ENCODE measurements at places on chromosomes 5 and 9. TPM values are rescaled to one million over a fixed set of nuclear protein-coding genes. Genes with fewer than 3 reads are reported as not detected.

DNA sequence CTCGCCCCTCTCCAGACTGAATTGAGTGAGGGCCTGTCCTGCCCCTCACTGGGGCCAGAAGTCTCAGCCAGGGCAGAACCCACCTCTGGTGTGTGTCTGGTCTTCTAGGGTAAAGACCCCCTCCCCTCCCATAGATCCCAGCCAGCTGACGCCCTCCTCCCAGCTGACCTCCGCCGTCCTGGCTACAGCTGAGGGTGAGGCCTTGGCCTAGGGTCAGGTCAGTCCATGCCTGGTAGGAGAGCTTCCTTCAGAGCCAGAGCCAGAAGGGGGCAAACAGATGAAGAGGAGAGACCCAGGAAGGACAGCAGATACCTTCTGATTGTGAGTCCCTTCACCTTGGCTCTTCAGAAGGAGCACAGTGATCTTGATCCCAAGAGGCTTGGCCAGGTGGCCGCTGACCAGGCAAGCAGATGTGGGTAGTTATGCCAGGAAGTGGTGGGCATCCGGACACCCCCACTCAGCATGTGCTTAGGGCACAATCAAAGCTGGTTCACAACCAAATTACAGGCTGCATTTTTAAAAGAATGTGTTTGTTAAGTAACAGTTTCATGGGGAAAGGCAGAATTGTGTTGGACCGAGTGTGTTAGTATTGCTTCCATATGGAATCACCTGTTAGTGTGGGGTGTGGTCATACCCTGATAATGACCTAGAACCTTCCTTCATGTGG lies 29.9 kb downstream of the JADE2 start:
- no peak for DNase-seq
- no peaks in the 10 kb centered on the region for H3K27me3 ChIP-seq
- H3K27ac ChIP-seq: peak overlapping the region; percentile 55

DNA sequence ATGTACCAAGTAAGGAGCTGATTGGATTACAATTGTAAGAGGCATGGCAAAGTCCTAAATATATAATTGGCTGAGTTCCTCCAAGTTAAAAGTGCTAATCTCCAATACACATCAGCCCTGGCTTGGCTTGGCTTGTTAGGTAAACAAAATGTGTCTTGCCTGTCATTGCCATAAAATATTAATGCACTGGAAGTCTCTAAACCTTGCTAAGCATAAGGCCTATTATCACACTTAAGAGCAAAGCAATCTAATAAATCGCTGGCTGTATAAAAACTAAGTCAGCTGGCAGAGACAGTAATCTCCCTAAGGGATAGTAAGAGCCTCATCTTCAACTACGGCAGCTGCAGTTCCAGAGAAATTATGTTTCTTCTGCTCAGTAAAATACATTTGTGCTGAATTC lies 418.6 kb upstream of the GRAMD2B start:
- H3K4me1 ChIP-seq: no peaks in the 10 kb centered on the region
- H3K4me3 ChIP-seq: no peak overlapping the region
- H3K27me3 ChIP-seq: no peaks in the 10 kb centered on the region
- DNase-seq: no peak

- no peaks in the 10 kb centered on the region for H3K27me3 ChIP-seq
- no peak for DNase-seq
- H3K27ac ChIP-seq: peak overlapping the region; percentile 13
- no peaks in the 10 kb centered on the region for H3K4me1 ChIP-seq
- no peaks in the 10 kb centered on the region for H3K36me3 ChIP-seq
- H3K4me3 ChIP-seq: no peak overlapping the region
Measured at GRCh38 chr9:37984672-37985611, 81.0 kb upstream of the SLC25A51 start.

DNA sequence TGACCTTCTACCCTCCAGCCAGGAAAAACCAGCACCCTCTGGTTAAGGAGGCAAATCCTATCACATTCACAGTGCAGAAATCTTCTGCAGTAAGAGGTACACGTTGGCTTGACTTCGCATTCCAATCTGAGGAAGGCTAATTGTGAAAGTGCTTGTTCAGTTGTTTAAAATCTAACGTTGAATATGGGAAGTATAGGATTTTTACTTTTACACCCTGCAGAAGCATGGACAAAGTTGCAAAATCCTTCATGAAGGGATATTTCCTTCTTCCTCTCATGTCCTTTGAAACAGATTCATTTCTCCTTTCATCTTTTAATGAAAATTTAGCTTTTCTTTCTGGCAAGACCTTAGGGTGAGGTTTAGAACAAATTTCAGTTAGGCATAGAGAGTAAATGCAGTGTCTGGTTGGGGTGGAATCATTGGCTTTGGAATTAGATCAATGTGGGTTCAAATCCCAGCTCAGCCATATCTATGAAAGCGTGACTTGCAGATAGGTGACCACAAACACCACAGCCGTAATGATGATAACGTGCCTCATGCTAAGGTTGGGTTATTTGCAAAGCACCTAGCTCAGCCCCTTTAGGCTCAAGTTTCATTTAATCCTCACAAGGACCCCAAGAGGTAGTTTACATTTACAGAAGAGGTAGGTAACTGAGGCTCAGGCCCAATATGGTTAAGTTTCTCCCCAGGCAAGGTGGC lies 42.2 kb upstream of the C5orf58 start:
- no peaks in the 10 kb centered on the region for H3K4me1 ChIP-seq
- H3K4me3 ChIP-seq: no peak overlapping the region
- DNase-seq: no peak
- no peaks in the 10 kb centered on the region for H3K36me3 ChIP-seq
- H3K27ac ChIP-seq: no peak overlapping the region

GRCh38 chr9:112050544-112051475 lies 124.3 kb downstream of the SUSD1 start:
- DNase-seq: no peak
- H3K36me3 ChIP-seq: no peaks in the 10 kb centered on the region
- no peak overlapping the region for H3K27ac ChIP-seq

GRCh38 chr5:181005791-181006190 lies 17.1 kb downstream of the BTNL3 start:
- no peaks in the 10 kb centered on the region for H3K27me3 ChIP-seq
- H3K4me1 ChIP-seq: no peaks in the 10 kb centered on the region
- H3K36me3 ChIP-seq: no peaks in the 10 kb centered on the region
- no peak overlapping the region for H3K4me3 ChIP-seq

DNA sequence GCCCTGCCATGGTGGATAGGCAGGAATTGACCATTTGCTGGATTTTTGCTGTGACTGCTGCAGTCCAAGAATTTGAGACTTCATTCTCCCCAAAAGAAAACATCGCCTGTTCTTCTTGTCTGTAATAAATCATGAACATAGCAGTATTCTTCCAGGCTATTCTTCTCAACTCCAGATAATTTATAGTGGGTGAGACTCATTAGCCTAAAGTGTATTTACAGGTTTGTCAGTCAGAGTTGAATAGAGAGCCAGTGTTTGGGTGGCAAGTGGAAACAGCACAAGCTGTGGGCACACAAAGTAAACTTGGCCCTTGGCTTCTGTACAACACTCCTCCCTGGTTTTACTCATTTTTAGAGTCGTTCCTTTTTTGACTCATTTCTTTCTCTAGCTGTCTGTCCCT lies 128.2 kb upstream of the VCAN start:
- H3K36me3 ChIP-seq: no peaks in the 10 kb centered on the region
- H3K27me3 ChIP-seq: no peaks in the 10 kb centered on the region
- no peak overlapping the region for H3K4me3 ChIP-seq
- no peak for DNase-seq

DNA sequence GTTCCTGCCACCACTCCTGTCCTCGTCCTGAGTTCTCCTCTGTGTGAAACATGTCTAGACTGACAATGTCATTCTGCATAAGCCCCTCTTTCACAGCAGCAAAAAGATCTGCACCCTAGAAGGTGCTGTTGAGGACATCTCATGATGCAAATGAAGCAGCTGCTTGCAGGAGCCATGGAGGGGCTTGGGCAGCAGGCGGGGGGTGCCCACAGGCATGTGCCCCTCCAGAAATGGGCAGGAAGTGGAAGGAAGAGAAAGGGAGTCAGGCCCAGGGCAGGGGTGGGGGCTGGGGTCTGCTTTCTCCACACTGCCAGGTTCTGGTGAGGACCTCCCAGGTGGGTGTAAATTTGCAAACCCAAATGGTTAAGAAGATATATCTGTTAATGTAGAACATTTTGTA lies 54.5 kb upstream of the KCNMB1 start:
- no peaks in the 10 kb centered on the region for H3K4me1 ChIP-seq
- DNase-seq: no peak
- H3K4me3 ChIP-seq: no peak overlapping the region
- no peaks in the 10 kb centered on the region for H3K27me3 ChIP-seq

- H3K27me3 ChIP-seq: no peaks in the 10 kb centered on the region
- no peak for DNase-seq
- no peaks in the 10 kb centered on the region for H3K4me1 ChIP-seq
- H3K27ac ChIP-seq: no peak overlapping the region
- H3K4me3 ChIP-seq: no peak overlapping the region
- H3K36me3 ChIP-seq: no peaks in the 10 kb centered on the region
Measured at GRCh38 chr5:115702025-115702424, 76.2 kb upstream of the TMED7 start.

- no peaks in the 10 kb centered on the region for H3K4me1 ChIP-seq
- no peak overlapping the region for H3K4me3 ChIP-seq
- no peaks in the 10 kb centered on the region for H3K27me3 ChIP-seq
- H3K36me3 ChIP-seq: no peaks in the 10 kb centered on the region
Measured at GRCh38 chr9:36893184-36893583, 140.9 kb downstream of the PAX5 start.

DNA sequence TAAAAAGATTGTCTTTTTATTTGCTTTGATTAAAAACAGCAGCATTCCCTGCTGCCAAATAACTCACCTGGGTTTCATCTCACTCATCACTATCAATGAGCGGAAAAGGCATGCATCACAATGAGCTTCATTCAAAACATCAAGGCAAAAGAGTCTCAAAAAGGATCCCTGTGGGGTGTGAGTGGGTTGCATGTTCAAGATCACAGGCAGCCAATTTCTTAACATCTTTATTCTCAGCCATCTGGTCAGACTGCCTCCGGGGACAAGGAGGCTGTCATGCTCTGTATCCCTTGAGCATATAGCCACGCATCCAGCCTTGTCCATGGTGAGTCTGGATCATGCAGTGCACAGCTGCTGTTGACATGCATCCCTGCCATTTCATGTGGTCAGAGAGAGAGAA lies 117.1 kb downstream of the ICE1 start:
- H3K4me1 ChIP-seq: no peaks in the 10 kb centered on the region
- no peak overlapping the region for H3K4me3 ChIP-seq
- DNase-seq: no peak
- H3K27ac ChIP-seq: no peak overlapping the region
- no peaks in the 10 kb centered on the region for H3K36me3 ChIP-seq

DNA sequence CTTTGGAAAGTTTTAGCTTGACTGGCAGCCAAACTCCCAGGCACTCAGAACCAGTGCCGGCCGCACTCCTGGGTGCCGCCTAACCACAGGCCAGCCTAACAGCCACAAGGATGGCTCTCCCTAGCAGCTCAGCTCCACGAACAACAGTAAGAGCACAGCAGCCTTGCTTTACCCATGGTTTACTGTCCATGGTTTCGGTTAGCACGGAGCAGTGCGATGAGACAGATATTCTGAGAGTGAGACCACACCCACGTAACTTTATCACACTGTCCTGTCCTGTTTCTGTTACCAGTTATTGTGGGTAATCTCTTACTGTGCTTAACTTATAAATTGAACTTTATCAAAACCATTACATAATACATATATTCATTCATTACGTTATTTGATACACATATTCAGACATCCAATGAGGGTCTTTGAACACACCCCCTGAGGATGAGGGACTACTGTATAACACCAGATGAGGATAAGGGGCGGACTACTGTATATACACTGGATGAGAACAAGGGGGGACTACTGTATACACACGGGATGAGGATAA lies 12.4 kb downstream of the CLPTM1L start:
- H3K27ac ChIP-seq: no peak overlapping the region
- no peaks in the 10 kb centered on the region for H3K27me3 ChIP-seq
- H3K4me3 ChIP-seq: no peak overlapping the region
- DNase-seq: no peak
- peaks cover 65% of the 10 kb centered on the region for H3K36me3 ChIP-seq

DNA sequence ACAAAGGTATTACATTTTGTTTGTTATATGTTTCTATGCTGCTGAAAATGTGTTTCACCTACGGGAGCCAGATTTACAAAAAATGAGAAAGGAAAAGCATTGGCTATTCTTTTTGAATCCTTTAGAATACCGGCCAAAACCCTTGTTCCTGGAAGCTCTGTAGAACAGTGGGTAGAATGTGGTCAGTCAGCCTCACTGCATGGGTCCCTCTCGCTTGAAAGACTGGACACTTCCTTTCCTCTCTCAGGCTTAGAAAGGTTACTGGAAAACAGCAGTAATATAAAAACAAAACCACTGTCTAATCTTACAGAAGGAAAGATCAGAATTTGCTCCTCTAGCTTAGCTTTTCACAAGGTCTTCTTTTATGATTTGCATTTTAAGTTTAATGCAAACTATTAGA lies 45.1 kb downstream of the OSTF1 start:
- no peaks in the 10 kb centered on the region for H3K27me3 ChIP-seq
- H3K36me3 ChIP-seq: peaks cover 20% of the 10 kb centered on the region
- H3K4me1 ChIP-seq: peaks cover 12% of the 10 kb centered on the region
- no peak overlapping the region for H3K27ac ChIP-seq
- no peak for DNase-seq

DNA sequence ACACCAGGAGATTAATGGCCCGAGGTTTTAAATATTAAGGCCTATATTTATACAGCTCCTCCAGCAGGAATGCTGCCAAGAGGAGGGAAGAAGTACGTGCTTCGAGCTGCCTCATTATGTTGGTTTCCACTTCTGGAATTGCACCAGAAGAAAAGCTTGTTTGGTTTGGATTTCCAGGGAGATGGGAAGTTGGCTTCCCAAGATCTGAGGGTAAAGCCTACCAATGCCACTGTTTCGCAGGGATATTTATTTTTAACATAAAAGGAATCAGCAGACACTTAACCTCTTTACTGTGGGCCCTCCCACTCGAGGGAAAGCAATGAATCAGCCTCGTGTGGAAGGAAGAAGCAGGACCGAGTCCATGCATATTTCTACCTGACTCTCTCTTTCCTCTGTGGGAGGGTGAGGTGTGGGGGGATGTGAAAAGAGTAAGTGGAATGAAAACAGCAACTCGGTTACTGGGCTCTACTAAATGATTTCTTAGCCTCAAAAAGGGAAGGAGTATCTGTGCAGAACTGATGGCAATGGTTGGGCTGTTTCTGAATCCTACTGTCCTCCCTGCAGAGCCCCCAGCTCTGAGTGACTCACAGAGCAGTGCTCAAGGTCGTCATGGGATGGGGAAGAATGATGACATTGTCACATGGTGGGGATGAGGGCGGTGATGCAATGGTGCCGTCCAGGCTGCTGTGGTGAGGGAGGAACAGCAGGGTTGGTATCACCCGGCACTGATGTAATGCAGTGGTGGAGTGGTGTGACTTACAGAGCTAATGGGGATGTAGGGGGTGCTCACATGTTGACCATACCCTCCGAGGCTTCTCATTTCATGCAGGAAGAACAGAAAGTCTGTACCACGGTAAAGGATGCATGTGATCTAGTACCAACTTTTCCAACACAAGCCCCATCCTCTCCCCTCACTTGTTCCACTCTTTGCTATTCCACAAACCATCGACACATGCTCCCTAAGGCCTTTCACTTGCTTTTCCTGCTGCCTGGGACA lies 215.0 kb upstream of the PANK3 start:
- no peak for DNase-seq
- no peak overlapping the region for H3K27ac ChIP-seq
- no peaks in the 10 kb centered on the region for H3K4me1 ChIP-seq
- H3K27me3 ChIP-seq: no peaks in the 10 kb centered on the region
- H3K36me3 ChIP-seq: no peaks in the 10 kb centered on the region

The MRPL22 gene
- 88.5 TPM for polyA plus RNA-seq

The TMEM252 gene
- polyA plus RNA-seq: not detected

The GOLGA2 gene
- 8.8 TPM for polyA plus RNA-seq

The HAVCR1 gene
- 0.91 TPM for polyA plus RNA-seq

The PCDHA8 gene
- polyA plus RNA-seq: not detected

The CRHBP gene
- not detected for polyA plus RNA-seq

The MAN1B1 gene
- polyA plus RNA-seq: 39.3 TPM

The KLF4 gene
- not detected for polyA plus RNA-seq

The MYOZ3 gene
- polyA plus RNA-seq: not detected

Data from CD8-positive, alpha-beta memory T cell (primary cell).